ENCODE measurements at places on chromosomes 16 and 17.

- DNase-seq, result no peak
These were observed 6.0 kb upstream of the TBC1D3B start for GRCh38 chr17:36182176-36183000.

DNA sequence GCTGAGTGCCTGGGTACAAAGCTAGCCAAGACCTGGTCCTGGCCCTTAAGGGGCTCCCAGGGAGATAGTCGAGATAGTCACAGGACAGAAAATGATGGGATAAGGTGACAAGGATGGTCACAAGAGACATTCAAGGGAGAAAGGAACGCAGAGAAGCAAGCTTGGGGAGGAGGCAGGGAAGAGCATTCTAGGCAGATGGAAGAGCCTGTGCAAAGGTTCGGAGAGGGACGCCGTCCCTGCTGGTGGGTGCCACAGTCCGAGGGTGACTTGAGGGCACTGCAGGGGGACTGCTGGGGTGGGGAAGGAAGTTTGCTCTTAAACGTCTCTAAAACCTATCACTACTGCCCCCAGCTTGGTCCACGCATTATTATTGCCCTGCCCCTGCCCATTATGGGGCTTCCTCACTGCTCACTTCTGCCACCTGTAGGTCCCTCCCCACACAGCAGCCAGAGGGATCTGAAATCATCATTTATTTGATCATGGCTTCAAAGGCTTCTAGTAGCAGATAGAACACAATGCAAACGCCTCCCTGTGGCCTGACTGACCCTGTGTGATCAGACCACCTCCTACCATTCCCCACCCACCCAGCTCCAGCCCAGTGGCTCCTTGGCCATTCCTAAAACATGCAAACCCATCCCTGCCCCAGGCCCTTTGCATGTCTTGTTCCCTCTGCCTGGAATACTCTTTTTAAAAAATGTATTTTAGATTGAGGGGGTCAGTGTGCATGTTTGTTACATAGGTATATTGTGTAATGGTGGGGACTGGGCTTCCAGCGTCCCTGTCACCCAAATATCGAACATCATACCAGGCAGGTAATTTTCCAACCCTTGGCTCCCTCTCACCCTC, 60.3 kb downstream of the RMI2 start:
- peak; percentile 35 for DNase-seq

DNA sequence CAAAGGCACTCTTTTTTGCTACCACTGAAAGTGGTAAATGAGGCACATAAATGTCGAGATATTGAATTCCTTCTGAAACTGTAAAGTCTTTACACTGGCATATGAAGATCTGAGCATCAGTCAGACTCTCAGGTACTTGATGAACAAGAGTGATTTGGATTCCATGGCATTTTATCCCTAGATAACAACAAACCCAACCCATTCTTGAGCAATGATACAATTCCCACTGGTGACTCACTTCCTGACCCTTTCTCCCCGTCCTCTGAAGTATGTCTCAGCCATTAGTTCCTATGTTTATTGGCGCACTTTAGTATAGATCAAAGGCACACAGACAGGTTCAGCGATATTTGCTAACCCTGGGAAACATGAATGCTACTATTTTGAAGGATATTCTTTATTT, 147.0 kb upstream of the RBFOX1 start:
- no peak for DNase-seq

DNA sequence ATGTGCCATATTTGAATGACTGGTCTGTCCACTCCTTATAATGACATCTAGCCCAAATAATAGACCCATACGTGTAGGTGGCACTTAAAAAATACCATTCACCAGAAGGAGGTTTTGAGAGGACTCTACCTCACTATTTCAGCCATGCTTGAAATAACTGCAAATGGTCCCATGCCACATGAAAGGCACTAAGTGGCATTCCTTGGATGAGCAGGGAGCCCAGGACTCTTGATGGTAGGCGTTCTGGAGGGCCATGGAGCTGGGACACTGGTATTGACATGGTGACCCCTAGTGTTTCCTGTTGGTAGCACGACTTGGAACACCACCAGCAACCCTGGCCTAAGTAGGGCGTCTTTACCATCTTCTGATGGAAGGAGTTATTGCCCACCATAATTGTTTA, 148.7 kb upstream of the ZFHX3 start:
- no peak for DNase-seq

- DNase-seq, result no peak
These were observed 9.1 kb upstream of the SOCS3 start for GRCh38 chr17:78368854-78369495.

DNA sequence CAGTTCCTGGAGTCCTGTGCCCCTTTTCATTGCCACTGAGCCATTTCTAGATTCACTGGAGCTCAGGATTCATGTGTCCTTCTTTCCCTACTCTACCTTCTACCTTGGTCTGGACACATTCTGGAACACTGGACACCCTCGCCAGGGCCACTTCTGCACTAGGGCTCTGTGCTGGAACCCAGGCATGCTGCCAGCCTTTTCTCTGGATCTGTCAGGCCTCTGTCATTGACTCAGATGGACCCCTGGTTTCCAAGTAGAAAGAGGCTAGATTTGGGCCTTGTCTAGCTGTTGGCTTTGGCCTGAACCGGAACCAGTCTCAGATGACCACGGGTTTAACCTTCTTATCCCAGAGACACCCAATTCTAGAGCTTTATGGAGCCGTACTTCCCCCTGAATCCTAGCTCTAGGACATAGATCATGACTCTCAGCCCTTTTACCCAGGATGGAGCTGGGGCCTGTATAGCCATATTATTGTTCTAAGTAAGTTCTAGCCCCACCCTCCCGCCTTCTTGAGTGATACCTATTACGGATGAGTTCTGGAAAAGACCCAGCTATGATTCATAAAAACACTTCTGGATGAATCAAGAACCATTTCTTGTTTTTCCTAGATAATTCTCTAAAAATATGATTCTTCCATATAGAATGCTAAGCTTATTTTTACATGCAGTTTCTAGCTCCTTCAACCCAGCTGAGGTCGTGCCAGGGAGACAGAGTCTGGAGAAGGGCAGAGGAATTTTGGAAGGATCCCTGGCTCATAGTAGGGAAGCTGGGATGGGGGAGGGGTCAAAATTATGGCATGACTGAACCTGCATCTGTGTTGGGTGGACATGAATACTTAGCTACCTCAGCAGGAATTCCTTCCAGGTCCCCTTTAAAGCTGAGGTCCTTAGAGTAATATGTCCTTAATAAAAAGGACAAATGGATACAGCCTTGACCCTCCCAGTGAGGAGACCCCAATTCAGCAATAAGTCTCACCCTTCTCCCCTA, 1.1 kb upstream of the CHRNB1 start:
- DNase-seq, result no peak

DNA sequence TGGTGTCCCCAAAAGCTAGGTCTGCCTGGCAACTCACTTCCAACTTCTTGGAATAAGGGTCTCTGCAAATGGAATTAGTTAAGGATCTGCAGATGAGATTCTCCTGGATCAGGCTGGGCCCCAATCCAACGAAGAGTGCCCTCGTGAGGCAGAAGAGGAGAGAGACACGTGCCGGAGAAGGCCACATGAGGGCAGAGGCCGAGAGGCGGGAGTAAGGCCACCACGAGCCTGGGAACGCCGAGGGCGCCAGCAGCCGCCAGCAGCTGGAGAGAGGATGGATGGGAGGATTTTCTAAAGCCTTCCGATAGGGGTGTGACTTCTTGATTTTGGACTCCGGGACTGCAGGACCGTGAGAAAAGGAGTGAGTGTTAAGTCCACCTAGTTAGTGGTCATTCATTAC, 76.3 kb downstream of the JPH3 start:
- no peak for DNase-seq

DNA sequence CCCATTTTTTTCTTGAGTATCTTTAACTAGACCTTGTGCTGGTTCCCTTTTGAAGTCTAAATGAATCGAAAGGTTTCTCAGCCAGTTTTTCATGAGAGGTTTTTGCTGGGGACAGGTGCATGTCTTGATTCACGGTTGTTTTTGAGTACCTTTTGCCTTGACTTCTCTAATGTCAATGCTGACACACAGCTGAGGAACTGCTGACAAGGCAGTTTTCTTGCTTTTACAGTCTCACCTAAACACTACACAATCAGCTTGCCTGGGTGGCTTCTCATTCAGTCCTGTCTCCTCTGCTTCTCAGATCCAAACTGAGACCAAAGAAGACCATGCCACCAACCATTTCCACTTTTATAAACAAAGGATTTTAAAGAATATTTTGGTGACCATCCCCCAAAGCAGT, 7.1 kb downstream of the OR3A3 start:
- no peak for DNase-seq

DNA sequence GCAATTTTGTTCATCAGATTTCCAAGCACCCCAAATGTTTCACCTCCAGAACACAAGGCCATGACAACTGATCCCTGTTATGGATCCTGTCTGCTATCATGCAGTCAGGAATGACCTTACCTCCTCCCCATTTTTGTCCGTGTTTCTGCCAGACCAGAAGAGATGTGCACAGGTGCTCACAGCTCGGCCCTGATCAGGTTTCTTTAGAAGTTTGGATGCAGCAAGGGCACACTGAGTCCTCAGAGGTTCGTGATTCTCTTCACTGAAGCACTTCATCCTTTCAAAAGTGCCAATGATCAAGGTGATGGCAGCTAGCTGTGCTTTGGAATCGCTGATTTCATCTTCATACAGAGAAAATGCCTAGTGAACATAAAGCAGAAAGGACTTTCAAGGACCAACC, 26.9 kb downstream of the VPS35 start:
- DNase-seq, result no peak

DNA sequence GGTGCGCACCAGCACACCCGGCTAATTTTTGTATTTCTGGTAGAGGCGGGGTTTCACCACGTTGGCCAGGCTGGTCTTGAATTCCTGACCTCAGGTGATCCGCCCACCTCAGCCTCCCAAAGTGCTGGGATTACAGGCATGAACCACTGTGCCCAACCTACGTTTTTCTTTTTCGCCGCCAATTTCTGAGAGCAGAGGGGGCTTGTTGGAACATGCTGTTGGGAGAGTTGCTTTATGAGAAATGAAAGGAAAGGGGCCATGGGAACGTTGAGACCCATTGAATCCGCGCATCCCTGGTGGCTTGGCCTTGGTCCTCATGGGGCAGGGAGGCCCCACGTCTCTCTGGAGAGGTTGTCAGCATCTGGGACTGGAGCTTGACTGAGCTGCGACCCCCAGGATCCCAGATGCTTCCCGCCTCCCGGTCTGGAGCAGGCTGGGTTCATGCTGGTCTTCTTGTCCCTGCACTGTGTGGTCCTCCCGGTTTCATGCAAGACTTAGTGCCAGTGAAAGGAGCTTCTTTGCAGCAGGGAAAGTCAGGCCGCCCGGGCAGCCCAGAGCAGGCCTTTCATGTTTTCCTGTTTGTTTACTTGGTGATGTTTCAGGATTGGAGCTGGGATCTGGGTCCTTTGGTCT, 22.8 kb downstream of the CRISPLD2 start:
- DNase-seq, result no peak

DNA sequence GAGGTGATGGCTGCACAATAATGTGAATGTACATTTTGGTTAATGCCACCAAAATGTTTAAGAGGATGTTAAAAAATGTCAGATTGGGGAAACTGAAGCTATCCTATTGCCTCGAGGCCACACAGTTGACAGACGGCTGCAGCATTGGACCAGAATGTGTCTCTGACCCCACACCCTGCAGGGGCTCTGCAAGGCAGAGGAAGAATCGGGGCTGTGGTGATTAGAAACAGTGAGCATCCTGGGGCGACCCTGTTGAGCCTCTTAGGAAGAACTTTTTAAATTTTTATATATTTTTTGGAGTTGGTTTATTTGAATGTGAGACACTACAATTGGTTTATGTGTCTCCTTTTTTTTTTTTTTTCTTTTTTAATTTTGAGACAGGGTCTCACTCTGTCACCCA, 15.0 kb upstream of the ADORA2B start:
- no peak for DNase-seq

- DNase-seq, result no peak
These were observed 1.3 kb upstream of the HELZ start for GRCh38 chr17:67246403-67246652.

- DNase-seq, result no peak
These were observed 74.1 kb downstream of the COG7 start for GRCh38 chr16:23378921-23379320.

DNA sequence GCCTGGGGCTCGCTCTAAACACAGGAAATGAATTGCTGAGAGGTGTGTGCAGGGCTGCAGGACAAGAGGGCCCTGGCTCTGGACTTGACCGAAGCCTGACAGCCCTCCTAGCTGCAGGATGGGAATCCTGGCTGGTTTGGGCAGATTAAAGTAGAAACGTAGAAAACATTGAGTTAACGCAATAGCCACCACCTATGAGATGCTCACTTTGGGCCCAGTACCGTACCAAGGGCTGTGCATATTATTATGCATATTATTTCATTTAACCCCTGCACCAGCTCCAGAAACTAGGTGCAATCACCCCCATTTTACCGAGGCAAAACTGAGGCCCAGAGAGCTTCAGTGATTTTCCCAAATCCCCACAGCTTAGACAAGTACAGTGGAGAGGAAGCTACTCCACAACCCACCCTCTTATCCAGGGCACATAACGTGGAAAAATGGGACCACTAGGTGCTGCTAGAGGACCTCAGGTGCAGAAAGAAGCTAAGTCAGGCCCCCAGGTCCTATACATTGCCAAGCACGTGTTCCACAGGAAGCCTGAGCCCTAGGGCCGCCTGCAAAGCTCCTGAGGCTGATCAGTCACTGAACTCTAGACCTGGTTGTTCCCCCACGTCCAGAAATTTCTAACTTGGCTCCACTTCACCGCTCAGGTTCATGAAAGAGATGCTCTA, 79.2 kb downstream of the MYH11 start:
- DNase-seq, result no peak

DNA sequence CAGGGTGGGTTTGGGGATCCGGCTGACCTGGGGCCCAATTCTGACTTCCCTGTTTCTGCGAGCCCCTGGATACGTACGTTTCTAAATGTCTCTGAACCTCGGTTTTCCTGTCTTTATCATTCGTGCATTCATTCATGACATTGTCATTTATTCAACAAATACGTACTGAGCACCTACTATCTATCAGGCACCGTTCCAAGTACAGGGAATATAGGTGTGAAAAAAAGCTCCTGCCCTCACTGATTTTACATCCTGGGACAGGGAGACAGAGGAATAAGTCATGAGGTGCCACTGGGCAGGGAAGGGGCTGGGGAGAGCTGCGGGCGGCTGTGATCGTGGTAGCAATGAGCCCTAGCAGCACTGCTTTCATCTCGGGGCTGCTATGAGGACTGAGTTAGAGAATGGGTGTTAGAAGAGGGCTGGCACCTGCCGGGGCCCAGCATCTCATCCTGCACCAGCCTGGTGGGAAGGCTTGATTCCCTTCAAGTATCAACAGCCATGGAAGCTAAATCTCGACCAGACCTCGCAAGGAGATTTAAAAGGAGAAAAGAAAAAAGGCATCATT, 88.3 kb upstream of the DNAH17 start:
- DNase-seq, result no peak

DNA sequence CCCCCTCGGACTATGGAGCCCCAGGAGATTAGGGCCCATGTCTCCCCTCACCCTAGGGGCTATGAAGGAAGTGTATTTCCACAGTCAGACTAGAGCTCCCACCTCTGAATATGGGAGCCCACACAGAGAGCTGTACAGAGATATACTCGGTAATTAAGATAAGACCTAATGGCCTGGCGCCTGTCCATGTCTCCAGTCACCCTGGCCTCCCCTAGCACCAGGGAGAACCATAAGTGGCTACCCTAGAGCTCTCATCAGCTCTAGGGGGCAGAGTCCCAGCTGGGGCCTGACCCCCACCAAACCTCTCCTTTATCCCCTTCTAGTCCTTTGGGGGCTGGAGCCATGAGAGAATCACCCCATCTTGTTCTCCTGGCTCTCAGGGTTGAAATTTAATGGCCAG, 2.4 kb downstream of the TMEM101 start:
- no peak for DNase-seq

Measured in effector memory CD8-positive, alpha-beta T cell (primary cell).